ENCODE measurements at places on chromosomes 12 and 14.

DNA sequence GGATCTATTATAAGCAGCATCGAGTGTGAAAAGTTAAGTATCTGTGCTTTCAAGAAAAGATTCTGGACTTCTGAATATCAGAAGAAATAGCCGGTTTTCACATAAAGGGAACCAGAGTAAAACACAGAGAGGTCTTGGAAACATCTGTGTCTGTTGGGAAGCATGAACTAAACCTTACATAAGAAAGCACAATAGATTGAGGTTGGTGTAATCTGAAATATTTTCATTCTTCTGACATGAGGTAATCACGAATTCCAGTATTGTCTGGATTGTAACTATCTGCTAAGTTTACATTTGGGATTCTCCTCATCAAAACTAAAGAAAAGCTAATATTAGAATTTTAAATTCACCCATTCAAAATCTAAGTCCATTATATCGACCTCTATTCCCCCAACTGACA lies 161.3 kb downstream of the CPNE8 start:
- DNase-seq: no peak

DNA sequence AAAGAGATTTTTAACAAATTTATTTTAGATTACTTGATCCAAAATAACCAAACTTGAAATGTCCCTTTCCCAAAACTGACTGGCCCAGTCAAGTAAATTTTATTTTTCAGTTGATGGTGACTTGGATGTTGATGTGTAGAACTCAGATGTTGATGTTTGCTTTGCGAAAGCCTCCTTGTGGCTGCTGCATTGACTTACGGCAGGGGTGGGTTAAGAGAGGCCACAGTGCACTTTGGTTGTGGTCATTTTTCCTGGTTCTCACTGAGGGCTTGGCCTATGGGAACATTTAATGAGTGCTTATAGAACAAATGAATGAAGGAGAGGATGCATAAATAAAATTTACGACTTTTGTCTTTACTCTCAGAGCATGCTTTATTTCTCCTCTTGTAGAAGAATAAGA lies 52.6 kb downstream of the SLCO1B3 start:
- DNase-seq: no peak

- no peak for DNase-seq
These were observed 52.7 kb downstream of the WNK1 start for GRCh38 chr12:805022-805632.

DNA sequence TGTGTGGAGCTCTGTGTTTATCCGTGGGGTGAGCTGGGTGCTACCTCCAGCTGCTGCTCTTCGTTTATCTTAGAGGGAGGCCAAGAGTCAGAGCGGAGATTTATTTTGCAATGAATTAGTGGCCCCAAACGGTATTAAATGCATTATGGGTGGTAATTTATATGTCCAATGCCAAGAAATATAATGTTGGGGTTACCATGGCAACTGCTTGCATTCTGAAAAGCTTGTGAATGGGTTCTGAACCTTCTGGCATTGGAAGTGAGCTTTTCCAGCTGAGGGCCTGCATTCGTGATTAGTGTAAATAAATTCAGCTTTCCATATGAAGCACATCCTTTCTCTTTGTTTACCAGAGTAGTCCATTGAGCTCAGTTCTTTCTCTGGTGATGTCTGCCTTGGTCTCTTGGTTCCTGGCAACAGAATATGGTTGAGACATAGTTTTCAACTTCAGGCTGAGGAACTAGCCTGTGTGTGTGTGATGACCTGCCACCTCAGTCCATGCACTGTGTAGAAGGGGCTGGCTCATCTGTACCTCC lies 51.8 kb downstream of the TRAF3 start:
- no peak for DNase-seq

DNA sequence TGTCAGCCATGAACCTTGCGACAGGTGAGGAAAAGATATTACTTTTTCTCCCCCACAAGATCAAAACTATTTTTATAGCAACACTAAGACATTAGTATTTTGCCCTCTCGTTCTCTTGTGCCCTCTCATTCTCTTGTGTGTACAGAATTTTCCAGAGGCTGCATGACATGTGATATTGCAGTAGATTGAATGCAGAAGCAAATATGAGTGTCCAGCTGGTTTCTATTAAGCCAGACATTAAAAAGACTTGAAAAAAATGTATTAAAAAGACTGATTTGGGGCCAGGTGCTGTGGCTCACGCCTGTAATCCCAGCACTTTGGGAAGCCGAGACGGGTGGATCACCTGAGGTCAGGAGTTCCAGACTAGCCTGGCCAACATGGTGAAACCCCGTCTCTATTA lies 63.7 kb upstream of the ZFP36L1 start:
- no peak for DNase-seq

- DNase-seq: no peak
These were observed 354.3 kb upstream of the SFSWAP start for GRCh38 chr12:131356485-131357184.

DNA sequence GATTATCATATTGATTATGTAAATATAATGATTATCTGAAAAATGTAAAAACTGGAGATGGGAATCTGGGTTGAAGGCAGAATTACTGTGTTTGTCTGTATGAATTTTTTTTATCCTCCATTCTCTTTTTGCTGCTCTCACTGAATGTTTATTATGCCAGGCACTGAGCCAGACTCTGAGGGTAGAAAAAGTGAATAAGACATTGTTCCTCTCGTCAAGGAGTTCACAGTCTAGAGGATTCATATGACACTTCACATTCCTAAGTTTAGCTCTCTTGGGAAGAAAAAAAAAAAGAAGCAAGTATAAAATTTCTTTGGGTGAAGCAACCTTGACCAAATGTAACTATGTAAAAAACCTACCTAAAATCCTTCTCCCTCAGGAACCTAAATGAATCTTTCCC lies 120.9 kb upstream of the LMO3 start:
- no peak for DNase-seq

DNA sequence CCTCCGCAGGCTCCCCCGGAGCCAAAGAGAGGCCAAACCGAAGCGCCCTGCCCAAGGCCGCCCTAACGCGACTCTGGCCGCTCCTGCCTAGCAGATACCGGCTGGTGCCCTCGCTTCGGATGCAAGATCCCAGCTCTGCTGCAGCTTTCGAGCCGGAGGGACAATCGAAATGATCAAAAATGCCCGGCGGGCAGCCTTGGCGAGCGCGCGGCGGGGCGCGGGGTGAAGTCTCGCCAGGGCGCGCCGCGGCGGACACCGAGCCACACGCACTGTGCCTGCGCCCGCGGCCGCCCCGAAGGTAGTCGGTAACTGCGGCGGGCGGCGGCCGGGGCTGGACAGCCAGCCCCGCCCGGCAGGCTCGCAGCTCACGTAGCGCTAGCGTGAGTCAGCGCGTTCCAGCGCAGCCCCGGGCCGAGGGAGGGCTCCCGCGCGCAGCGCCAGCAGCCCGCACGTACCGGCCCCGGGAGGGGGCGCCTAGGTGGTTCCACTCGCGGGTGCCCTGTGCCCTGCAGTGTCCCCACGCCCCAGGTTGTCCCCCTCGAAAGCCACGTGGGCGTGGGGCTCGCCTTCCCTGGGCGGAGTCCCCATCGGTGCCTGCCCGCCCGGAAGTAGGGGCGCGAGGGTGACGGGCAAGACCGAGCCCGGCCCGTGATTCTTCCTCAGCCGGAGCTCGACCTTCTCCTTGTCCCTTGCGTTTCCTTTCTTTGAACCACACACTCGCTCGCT lies 109.2 kb upstream of the EGLN3 start:
- DNase-seq: peak; percentile 37

- no peak for DNase-seq
These were observed 25.0 kb upstream of the GSG1 start for GRCh38 chr12:13128291-13128965.

DNA sequence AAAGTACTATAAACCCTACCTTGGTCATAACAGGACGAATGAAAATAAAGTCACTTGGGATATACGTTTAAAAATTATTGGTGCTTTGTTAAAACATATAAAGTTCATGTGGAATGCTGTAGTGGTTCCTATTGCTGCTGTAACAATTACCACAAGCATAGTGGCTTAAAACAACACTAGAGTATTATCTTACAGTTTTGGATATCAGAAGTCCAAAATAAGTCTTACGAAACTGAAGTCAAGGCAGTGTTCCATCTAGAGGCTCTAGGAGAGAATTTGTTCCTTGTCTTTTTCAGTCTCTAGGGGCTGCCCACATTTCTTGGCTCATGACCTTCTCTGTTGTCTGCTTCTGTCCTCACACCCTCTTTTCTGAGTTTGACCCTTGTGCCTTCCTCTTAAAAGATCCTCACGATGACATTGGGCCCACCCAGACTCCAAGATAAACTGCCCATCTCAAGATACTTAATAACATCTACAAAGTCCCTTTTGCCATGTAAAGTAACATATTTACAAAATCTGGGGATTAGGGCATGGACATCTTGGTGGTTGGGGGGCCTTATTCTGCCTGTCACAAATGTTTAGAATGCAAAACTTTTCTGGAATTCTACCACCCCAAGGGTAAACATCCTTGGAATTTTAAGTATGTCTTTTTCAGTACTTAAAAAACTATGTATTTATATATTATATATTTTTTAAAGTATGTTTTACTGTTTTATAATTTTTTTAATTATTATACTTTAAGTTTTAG lies 178.1 kb downstream of the ETNK1 start:
- DNase-seq: no peak

GRCh38 chr14:69996216-69996615 lies 117.0 kb downstream of the SMOC1 start:
- no peak for DNase-seq

DNA sequence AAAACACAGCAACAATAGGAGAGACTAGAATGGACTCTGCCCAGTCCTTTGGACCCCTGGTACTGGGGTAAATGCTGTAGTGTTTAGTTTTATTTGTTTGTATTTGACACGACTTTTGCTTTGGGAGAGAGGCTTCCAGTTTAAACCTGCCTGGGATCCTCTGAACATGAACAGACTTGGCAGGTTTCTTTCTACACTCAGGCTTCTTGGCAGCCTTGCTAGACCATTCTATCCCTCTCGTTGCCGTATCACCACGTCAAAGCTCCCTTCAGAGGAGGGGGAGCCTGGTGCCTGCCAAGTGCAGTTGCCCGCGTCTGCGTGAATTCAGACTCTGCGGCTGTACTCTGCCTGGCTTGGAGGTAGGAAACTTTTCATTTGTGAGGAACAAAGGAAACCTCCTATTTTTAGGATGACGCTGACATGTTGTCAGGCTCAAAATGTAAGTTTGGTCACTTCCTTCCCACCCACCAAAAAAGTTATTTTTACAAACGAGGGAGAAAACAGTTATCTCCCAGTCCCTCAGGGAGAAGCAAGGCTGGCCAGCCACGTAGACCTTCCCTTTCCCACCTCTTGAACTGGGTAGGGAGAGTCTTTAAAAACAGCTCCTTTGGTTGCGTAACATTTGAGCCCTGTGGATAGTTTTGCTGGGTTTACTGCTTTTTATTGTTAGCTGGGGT lies 25.9 kb downstream of the CD9 start:
- no peak for DNase-seq

DNA sequence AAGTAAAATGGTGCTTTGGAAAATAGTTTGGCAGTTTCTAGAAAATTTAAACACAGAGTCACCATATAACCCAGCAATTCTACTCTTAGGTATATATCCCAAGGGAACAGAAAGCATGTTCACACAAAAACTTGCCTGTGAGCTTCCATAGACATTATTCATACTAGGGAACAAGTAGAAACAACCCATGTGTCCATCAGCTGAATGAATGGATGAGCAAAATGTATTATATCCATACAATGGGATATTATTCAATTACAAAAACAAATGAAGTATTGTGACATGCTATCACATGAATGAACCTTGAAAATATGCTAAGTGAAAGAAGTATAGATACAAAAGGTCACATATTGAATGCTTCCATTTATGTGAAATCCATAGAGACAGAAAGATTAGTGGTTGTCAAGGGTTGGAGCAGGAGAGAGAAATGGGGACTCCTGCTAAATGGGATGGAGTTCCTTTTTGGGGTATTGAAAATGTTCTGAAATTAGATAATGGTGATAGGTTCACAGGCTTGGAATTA lies 7.9 kb downstream of the SLC10A1 start:
- DNase-seq: no peak

DNA sequence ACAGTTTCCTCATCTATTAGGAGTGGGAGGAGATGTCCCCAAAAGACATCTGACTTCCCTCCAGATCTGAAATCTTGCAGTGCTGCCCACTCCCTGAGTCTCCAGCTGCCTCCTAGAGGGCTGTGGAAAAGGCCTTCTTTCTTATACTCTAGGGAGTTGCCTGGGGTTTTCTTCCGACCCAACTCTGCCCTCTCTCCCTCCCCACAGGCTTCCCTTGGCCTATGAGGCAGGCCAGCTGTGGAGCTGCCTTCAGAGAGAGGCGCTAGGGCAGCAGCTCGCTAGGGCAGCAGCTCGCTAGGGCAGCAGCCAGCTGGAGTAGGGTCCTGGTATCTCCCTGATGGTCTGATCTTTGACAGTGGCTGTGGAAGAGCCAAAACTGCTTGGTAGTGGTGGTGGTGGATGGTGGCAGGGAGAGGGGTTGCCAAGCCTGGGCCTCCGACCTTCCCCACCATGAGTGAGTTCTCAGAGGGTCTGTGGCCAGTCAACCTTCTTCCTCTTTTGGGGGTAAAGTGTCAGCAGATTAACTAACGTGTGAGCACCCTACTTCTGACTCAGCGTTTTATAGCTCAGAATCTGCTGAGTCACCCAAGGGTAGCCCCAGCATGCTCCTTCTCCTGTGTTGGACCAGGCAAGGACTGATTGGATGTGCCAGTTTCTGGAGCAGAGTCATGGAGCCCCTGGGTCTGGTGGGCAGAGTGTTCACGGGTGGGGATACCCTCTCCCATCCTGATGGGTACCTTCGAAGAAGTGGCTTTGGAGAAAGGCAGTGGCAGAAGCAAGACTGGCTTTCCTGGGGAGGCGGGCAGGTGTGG lies 2.3 kb downstream of the SLC48A1 start:
- no peak for DNase-seq

DNA sequence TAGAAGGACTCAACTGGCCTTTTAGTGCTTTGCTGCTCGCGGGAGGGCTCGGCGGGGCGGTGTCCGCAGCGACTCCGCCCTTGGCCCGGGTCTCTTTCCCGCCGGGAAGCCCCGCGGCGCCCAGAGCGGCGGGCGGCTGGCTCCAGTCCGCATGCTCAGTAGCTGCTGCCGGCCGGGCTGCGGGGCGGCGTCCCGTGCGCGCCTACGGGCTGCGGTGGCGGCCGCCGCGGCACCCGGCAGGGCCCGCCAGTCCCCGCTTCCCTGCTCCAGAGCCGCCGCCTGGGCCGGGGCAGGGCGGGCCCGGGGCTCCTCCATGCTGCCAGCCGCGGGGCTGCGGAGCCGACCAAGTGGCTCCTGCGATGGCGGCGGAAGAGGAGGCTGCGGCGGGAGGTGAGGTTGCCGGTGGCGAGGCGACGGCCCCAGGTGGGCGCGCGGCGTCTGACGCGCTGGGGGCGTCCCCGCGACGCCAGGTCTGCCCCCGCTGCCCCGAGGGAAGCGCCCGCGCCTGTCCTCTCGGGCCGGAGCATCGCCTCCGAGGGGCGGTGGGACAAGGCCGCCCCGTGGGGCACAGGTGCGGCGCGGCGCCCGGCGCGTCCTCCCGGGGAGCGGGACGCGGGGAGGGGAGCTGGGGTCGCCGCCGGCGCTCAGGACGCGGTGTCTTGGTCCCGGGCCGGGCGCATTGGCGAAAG lies at the start of gene BMAL2:
Gene BMAL2, plus strand, starts transcription at position 123 of the 689 bp plus-strand sequence. Its CDS starts 237 bp downstream, at position 360.
- DNase-seq: peak; percentile 19

DNA sequence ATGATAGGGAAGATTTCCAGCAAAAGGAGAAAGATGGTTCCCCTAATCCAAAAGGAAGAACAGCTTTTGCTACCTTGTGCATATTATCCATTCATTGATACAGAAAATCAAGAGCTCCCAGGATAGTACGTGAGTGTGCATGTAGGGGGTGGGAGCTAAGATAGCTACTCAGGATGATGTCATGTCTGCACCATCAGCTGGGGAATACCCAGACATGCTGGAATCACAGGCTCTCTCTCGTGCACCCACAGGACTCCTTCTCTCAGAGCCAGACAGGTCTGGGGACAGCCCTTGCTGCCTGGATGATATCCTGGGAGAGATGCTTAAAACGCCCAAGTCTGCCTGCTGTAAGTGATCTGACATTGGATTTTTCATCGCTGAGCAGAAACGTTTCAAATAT lies 38.9 kb downstream of the FOXN3 start:
- DNase-seq: no peak
